Upper lobe of left lung (tissue), 6 donors: ENCODE measurements at places on chromosomes 12 and 14. TPM values are rescaled to one million over a fixed set of nuclear protein-coding genes. Genes with fewer than 3 reads are reported as not detected.

AMHR2 gene
- total RNA-seq: 0.24 TPM

SOX5 gene
- total RNA-seq: 15.8 TPM

MOK gene
- 11.2 TPM for total RNA-seq

NR1H4 gene
- total RNA-seq: not detected

FGF23 gene
- total RNA-seq: not detected

KICS2 gene
- total RNA-seq: 6.0 TPM

DNA sequence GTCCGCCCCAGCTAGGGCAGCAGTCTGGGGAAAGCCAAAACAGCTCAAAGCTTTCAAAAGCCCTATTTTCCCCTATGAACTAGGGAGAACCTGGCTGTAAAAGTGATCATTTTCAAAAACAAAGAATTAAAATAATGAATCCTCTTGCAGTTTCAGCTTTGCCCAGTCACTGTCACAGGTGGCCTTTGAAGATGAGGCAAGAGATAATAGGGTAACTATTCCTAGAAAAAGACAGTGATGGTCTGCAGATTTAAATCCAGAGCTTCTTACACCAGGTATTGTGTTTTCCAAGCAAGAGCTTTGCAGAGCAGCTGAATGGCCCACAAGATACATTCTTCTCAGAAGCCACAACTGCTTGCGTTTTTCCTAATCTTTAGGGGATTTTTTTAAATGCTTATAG lies 80.2 kb upstream of the NUDT4 start:
- no peak for DNase-seq
- no peak overlapping the region for H3K27ac ChIP-seq
- no peaks in the 10 kb centered on the region for H3K27me3 ChIP-seq
- H3K36me3 ChIP-seq: no peaks in the 10 kb centered on the region
- no peak overlapping the region for H3K4me3 ChIP-seq

DNA sequence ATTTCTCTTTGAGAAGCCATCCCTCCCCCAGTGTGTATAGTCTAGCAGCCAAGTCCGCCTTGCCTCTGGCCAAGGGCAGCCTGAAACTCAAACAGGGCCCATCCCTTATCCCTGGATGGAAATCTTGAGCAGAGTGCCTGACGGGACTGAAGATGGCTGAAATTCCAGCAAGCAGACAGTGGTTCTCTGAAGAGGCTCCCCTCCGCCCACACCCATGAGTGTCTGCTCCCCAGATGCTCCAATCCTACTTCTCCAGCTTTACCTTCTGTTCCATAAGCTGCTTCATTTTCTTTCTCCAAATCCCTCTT lies 396.2 kb downstream of the NUAK1 start:
- no peak overlapping the region for H3K4me3 ChIP-seq
- no peaks in the 10 kb centered on the region for H3K36me3 ChIP-seq
- H3K4me1 ChIP-seq: peaks cover 21% of the 10 kb centered on the region
- no peak overlapping the region for H3K27ac ChIP-seq
- no peak for DNase-seq

GRCh38 chr12:124901003-124901402 lies 13.4 kb downstream of the UBC start:
- DNase-seq: no peak
- H3K4me3 ChIP-seq: no peak overlapping the region
- no peak overlapping the region for H3K27ac ChIP-seq
- no peaks in the 10 kb centered on the region for H3K27me3 ChIP-seq
- H3K36me3 ChIP-seq: no peaks in the 10 kb centered on the region
- H3K4me1 ChIP-seq: peaks cover 24% of the 10 kb centered on the region

GRCh38 chr12:129839679-129840078 lies 64.1 kb downstream of the TMEM132D start:
- H3K4me1 ChIP-seq: no peaks in the 10 kb centered on the region
- H3K27me3 ChIP-seq: no peaks in the 10 kb centered on the region
- no peak for DNase-seq

DNA sequence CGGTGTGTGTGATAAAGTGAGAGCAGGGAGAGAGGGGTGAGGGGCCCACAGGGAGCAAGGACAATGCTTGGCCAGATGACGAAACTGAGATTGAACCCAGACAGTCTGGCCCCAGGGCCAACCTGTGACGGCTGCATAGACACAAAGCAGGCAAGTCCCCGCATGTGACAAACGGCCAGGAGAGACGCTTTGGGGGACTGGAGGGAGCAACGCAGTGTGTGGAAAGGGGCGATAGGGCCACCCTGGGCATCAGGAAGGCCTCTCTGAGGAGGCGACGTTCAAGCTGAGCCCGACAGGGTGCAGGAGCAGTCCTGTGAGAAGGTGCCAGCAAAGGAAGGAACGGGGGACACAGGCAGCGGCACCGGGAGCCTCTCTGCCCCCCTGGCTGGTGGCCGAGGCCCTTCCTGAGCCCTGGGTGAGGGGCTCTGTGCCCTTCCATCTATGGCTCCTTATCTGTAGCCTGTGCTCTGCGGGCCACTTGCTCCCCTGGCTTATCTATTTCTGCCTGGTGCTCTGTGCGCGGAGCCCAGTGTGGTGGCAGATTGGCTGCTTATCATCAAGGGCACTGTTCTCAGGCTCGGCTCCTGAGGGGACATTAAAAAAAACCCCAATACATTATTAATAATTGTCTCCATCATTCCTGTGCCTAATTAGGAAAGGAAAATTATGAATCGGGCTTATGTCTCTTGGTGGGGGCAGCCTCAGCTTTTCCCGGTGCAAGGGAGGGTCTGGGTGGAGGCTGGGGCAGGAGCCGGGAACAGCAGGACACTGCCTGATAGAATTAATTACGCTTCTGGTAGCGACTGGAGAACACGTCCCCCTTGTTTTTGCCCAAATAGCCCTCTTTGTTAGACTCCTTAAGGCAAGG lies 39.8 kb downstream of the PRIMA1 start:
- no peaks in the 10 kb centered on the region for H3K36me3 ChIP-seq
- no peaks in the 10 kb centered on the region for H3K4me1 ChIP-seq
- no peaks in the 10 kb centered on the region for H3K27me3 ChIP-seq

- H3K36me3 ChIP-seq: no peaks in the 10 kb centered on the region
- H3K4me3 ChIP-seq: no peak overlapping the region
- peaks cover 19% of the 10 kb centered on the region for H3K4me1 ChIP-seq
These were observed 13.3 kb downstream of the INF2 start for GRCh38 chr14:104702673-104703072.

GRCh38 chr12:110688446-110689280 lies at the start of gene HVCN1:
Gene HVCN1, minus strand, starts transcription at chr12:110689115. Its CDS starts 5,870 bp downstream, at chr12:110683245.
- peak within 1 kb of the TSS; percentile 86 for H3K27ac ChIP-seq
- peak; percentile 66 for DNase-seq
- H3K4me3 ChIP-seq: peak within 1 kb of the TSS; percentile 70
- H3K4me1 ChIP-seq: peaks cover 26% of the 10 kb centered on the region
- no peaks in the 10 kb centered on the region for H3K36me3 ChIP-seq
- H3K27me3 ChIP-seq: no peaks in the 10 kb centered on the region

- H3K27ac ChIP-seq: no peak overlapping the region
- H3K27me3 ChIP-seq: no peaks in the 10 kb centered on the region
- H3K36me3 ChIP-seq: peaks cover under 1% of the 10 kb centered on the region
- H3K4me3 ChIP-seq: no peak overlapping the region
- DNase-seq: no peak
These were observed 36.1 kb downstream of the KCTD10 start for GRCh38 chr12:109440851-109441490.

DNA sequence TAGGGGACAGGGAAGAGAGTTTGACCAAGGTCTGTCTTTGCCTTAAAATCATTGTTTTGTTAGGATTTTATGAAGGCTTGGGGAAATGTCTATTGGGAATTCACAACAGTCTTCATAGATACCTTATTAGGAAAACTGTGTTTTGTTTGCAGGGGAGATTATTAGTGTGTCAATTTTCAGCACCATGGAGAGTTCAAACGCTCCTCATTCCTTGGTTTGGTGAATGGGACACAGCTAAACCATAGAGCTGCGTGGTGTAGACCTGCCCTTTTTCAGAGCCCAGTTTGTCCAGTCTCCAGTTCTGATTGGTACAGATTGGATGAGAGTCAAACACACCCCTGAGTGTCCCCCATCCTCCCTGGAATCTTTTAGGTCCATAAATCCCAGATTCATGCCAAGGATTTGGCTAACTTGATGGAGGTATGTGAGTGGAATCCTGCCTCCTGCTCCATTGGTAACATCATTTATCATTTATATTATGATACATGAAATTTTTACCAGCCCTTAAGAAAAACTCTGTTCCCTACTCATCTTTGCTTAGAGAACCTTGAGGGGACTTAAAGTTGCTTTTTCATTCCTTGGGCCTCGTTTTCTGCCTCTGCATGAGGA lies 12.0 kb downstream of the NGDN start:
- no peaks in the 10 kb centered on the region for H3K4me1 ChIP-seq
- H3K4me3 ChIP-seq: no peak overlapping the region
- H3K27me3 ChIP-seq: no peaks in the 10 kb centered on the region
- no peak overlapping the region for H3K27ac ChIP-seq
- peaks cover 26% of the 10 kb centered on the region for H3K36me3 ChIP-seq

- H3K4me1 ChIP-seq: peaks cover 10% of the 10 kb centered on the region
- no peaks in the 10 kb centered on the region for H3K36me3 ChIP-seq
- peak; percentile 61 for DNase-seq
- no peaks in the 10 kb centered on the region for H3K27me3 ChIP-seq
These were observed 20.0 kb downstream of the CRACR2A start for GRCh38 chr12:3732901-3733300.
